ENCODE measurements at places on chromosomes 3 and 15. TPM values are rescaled to one million over a fixed set of nuclear protein-coding genes. Genes with fewer than 3 reads are reported as not detected.

GOLGA8B gene
- total RNA-seq = 33.9 TPM

ISL2 gene
- total RNA-seq = not detected

RARB gene
- 3.1 TPM for total RNA-seq

OR4M2 gene
- not detected for total RNA-seq

SERPINI1 gene
- 3.7 TPM for total RNA-seq

KLHL6 gene
- total RNA-seq = not detected

TPRG1 gene
- total RNA-seq = 8.6 TPM

TGM4 gene
- total RNA-seq = not detected

FES gene
- 19.0 TPM for total RNA-seq

ENTPD3 gene
- 0.36 TPM for total RNA-seq

CAND2 gene
- total RNA-seq = 11.4 TPM

AP3B2 gene
- 5.8 TPM for total RNA-seq

CA12 gene
- 174 TPM for total RNA-seq

SGO1 gene
- total RNA-seq = 14.5 TPM

COL7A1 gene
- 8.6 TPM for total RNA-seq

ALS2CL gene
- total RNA-seq = 0.16 TPM

NRROS gene
- total RNA-seq = 2.9 TPM

NR2E3 gene
- 0.63 TPM for total RNA-seq

USP50 gene
- 0.72 TPM for total RNA-seq

DAPK2 gene
- 3.7 TPM for total RNA-seq

FAM107A gene
- 0.54 TPM for total RNA-seq

ECE2 gene
- not detected for total RNA-seq

MOBP gene
- not detected for total RNA-seq

CLRN1 gene
- not detected for total RNA-seq

SPINK8 gene
- not detected for total RNA-seq

ANKUB1 gene
- total RNA-seq = not detected

All from fibroblast of the aortic adventitia (primary cell).